Activated CD4-positive, alpha-beta T cell treated with anti-CD3 and anti-CD28 coated beads for 1 hour (primary cell): ENCODE measurements at places on chromosomes 1 and 21.
A peak's percentile ranks its signal among the peaks of the same experiment; 100 is the strongest.

DNA sequence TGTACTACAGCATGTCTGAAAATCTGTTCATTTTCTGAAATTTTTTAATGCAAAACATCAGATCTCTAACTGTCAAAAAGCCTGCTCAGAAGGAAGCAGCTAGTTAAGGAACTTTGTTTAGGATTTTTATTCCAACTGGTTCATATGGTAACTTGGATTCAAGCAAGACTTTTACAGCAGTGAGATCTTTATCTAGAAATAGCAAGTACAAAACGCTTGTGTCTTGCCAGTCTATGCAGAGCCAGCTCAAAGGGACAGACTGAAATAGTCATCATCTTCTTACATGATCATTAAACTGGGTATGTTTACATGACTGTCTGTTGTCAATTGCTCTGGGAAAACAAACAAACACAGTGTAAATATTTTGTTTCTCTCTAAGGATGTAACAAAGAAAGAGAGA, 37.6 kb downstream of the DDAH1 start:
- DNase-seq: no peak

GRCh38 chr1:28926629-28927265, 12.4 kb downstream of the EPB41 start:
- no peak for DNase-seq

GRCh38 chr1:169623132-169623926, 6.6 kb downstream of the SELP start:
- no peak for DNase-seq

- no peak for DNase-seq
Observed at GRCh38 chr1:209162651-209163050, 420.9 kb upstream of the CAMK1G start.

GRCh38 chr1:16717336-16718098, 22.8 kb upstream of the RNU1-4 start:
- no peak for DNase-seq

GRCh38 chr1:212981025-212981495, 30.7 kb downstream of the VASH2 start:
- DNase-seq: no peak

- no peak for DNase-seq
Observed at GRCh38 chr1:8443558-8444194, 125.8 kb downstream of the SLC45A1 start.

- peak; percentile 36 for DNase-seq
Observed at GRCh38 chr1:154182344-154183045, 9.4 kb downstream of the TPM3 start.

GRCh38 chr1:168136709-168137514, at the start of gene GPR161:
TSS of gene GPR161 (minus strand) at chr1:168136930. CDS start at chr1:168104850, 32,080 bp downstream.
- no peak for DNase-seq

GRCh38 chr1:5740865-5741860, 251.1 kb downstream of the NPHP4 start:
- DNase-seq: no peak

GRCh38 chr1:183896466-183897048, 91.6 kb downstream of the RGL1 start:
- no peak for DNase-seq

DNA sequence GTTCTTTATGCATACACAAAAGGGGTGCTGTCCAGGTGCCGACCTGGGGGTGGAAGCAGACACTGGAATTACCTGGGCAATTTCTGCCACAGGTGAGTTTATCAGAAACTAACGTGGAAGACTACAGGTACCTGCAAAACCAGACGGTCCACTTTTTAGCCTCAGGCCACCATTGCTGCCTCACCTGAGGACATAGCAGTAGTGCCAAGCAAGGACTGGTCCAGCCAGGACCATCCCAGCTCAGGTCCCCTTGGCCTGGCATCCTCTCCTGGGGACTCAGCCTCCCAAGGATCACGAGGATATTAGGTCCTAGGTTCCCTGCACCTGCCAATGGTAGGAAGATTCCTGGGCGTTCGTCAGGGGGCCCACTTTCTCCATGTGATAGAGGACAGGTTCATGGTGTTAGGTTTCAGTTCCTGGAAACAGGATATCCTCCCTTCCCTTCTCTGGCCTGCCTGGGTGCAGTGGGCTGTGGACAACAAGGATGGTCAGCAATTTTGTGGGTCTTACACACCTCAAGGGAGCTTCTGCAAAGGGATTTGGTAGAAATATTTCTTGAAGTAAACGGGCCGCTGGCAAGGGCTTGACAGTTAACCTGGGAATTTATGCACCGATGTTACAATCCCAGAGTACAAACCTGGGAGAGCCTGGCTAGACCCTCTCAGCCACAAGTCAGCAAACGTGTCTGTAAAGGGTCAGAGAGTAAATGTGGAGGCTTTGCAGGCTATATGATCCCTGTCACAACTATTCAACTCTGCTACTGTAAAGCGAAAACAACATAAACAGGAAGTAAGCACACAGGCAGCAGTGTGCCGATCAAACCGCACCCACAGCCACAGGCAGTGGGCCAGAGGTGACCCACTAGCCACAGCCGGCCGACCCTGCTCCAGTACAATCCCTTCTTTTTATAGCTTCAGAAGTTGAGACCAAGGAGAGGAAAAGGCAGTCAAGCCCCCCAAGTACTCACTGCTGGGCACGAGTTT, 71.4 kb upstream of the RAB4A start:
- DNase-seq: no peak

DNA sequence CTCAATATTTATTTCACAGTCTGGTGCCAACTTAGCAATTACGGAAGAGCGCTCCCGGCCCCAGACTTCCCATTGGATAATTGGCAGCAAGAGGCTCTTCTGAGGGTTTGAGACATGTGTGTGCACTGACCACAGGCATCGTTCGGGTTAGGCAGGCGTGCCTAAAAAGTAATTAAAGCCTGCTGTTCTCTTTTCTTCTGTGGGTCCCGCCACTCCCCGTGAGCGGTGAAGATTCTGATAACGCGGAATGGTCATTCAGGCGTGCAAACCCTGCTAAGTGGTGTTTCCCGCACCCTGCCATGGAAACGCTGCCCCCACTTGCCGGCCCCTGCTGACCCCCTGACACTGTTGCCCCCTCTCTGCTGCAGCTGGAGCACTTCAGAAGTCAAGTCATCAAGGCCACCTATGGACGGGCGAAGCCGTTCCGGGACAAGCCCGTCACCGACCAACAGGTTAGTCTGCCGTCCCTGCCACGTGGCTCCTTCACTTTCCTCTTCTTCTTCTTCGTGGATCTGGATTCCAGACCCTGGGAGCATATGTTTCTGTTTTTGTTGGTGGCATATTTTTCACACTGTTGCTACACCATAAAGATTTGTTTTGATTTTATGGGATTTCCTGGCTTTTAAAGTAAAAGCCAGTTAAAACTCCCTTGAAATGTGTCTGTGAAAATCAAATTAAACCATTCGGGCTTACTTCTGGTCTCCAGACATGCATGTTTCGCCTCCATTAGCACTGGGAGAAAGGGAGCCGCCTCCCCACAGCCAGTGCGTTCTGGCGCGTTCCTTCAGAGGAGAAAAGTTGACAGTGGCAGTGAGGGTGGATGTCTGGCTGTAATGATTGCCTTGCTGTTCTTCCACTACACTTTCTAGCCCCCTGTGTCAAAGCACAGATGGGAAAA, 79.9 kb downstream of the FHAD1 start:
- no peak for DNase-seq

DNA sequence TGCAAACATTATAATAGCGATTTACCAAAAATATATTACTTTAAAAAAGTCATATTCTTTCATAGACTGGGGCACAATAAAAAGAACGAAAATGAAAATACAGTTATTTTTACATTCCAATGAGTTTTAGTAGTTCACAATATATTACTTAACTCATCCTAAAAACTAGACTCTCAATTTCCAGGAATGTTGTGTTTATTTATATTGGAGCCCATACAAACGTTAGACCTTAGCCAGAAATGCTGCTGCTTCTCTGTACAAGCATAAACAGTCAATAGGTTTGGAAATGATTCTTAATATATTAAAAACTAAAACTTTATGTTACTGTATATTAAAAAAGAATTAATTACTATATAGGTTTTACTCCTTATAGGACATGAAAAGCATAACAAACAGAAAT, 302.3 kb downstream of the BRINP3 start:
- no peak for DNase-seq

DNA sequence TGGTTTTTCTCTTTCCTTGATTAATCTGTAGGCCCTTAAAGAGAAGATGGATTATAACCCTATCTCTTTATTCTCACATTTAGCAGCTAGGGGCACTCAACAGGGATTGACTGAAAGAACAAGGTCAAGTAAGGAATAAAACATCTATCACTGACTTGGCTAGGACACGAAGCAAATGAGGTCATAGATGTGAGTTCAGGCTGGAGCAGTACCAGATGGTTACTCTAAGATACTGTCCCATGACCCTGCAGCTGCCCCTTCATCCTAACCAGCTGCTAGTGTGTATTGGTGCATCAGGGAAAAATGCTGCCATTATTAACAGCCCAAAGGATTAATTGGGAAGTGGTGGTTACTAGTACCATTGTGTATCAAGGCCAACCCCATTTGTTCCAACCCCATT, 221.9 kb downstream of the CTH start:
- DNase-seq: no peak

DNA sequence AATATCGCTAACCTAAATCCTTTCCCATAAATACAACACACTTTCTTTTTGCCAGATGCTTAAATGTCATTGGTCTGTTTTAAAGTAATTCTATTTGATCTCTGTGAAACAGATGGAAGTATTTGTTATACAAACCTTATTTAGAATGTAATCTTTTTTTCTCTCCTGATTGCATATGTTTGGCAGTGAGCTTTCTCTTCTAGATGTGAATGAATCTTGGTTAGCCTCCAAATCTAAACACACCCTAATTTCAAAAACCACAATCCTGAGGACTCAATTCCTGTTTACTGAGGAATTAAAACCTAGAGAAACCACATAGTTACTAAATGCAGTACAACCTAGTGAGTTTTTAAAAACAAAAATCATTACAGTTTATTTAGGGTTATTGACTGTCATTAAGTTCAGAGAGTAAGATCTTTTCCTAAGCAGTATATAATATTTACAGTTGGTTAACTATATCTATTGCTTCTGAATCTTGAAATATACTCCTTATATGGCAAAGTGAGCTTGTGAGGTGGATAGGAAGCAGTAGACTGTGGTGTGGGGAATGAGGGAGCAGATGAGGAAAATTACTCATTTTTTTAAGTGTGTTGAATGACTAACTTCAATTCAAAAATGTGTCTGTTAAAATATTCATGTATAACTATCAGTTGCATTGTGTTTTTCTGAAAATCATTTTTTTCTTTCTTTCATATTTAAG, 218.7 kb downstream of the FMN2 start:
- no peak for DNase-seq

- DNase-seq: no peak
Observed at GRCh38 chr1:119470377-119470776, 36.6 kb upstream of the HSD3B1 start.

GRCh38 chr1:190084552-190084951, 393.1 kb downstream of the BRINP3 start:
- DNase-seq: no peak

GRCh38 chr1:53740621-53741105, 1.7 kb upstream of the GLIS1 start:
- no peak for DNase-seq

DNA sequence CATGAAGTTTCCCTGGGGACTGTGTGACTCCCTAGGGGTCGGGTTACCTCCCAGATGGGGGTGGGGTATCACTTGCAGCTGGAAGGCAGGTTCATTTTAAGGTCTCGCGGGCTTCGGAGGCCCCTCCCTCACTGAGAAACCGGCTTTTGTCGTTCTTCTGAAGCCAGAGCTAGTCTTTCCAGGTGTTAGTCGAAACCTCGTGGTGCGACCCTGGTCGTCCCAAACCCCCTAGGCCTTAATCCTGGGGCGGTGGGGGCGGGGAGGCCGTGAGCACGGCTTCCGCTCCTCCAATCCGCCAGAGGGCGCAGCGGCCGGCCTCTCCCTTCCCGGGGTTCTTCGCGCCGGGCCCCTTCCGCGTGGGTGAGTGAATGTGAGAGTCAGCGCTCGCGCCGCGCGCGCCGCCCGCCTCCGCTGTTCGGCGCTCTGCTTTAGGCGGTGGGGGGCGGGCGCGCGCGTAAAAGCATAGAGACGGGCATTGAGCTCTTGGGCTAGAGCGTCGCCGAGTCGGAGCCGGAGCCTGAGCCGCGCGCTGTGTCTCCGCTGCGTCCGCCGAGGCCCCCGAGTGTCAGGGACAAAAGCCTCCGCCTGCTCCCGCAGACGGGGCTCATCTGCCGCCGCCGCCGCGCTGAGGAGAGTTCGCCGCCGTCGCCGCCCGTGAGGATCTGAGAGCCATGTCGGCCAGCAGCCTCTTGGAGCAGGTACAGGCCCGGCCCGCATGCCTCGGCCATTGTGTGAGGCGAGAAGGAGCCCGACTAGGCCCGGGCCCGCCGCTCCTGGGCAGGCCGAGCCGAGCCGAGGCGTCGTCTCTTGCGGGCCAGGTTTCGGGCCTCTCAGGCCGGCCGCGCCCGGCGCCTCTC, at the start of gene YTHDF2:
Gene YTHDF2, plus strand, starts transcription at position 491 of the 857 bp plus-strand sequence. Its CDS starts 181 bp downstream, at position 672.
- peak; percentile 97 for DNase-seq

DNA sequence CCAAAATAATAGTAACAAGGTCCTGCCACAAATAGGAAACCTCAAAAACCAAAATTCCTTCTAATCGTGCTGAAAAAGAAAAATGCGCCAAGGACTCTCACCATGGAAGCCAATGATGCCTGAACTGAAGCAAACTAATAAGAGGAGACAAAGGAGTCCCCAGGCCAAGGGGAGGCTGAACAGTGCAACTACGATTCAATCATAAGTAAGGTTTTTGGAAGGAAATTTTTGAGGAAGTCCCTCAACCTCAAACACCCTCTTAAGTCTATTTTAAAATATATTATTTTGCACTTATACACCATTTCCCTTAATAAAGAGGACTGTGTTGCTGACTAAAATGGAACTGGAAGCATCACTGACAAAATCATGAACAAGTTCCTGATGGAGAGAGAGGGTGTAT, 1.7 kb upstream of the ARHGAP29 start:
- DNase-seq: no peak
